ENCODE measurements at places on chromosomes 12 and 14.

DNA sequence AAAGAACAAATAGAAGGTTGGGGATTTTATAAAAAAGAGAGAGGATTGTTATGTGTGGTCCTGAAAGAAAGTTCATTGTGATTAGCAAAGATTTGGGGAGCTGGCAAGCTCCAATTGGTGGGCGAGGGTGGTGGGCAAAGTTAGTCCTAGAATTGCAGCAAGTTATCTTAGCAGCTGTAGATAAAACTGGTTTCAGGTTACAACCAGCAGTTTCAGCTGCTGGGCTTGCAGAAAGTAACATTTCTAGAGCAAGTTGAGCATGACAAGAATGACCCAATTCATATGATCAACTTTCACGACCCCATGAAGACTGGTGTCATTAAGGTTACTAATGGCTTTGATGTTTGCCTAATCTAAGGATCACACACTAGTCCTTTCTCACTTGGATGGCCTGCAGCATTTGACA lies 177.9 kb upstream of the NUDT4 start:
- no peak for DNase-seq

GRCh38 chr14:83255727-83256090 lies 1722.1 kb upstream of the SEL1L start:
- no peak for DNase-seq

GRCh38 chr12:54390668-54391551 lies 6.4 kb upstream of the ZNF385A start:
- peak; percentile 91 for DNase-seq

DNA sequence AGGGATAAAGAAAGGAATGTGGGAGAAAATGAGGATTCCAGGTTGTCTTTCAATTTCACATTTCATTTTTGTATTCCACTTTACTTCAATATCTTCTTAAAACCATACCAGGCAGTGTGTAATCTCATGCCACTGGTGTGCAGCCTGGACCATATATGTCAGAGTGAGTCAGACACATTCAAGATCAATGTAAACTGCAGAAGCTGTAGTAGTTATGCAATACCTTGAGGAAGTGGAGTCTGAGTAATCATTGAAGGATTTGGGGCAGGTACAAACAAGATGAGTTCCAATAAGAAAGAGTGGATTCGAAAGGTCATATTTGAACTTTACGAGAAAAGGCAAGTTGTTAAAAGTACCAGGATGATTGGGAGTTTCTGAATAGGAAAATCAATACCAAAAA lies 14.1 kb downstream of the PLCZ1 start:
- no peak for DNase-seq

- no peak for DNase-seq
Measured at GRCh38 chr12:100964028-100964427, 169.5 kb downstream of the ANO4 start.

GRCh38 chr12:6088921-6089747 lies 35.3 kb downstream of the VWF start:
- DNase-seq, result no peak

- DNase-seq, result no peak
Measured at GRCh38 chr14:72500234-72500838, 393.6 kb downstream of the DPF3 start.

GRCh38 chr14:42429401-42429800 lies 822.7 kb downstream of the LRFN5 start:
- DNase-seq, result no peak

- DNase-seq, result no peak
Measured at GRCh38 chr14:48974994-48975393, 611.2 kb downstream of the RPS29 start.

DNA sequence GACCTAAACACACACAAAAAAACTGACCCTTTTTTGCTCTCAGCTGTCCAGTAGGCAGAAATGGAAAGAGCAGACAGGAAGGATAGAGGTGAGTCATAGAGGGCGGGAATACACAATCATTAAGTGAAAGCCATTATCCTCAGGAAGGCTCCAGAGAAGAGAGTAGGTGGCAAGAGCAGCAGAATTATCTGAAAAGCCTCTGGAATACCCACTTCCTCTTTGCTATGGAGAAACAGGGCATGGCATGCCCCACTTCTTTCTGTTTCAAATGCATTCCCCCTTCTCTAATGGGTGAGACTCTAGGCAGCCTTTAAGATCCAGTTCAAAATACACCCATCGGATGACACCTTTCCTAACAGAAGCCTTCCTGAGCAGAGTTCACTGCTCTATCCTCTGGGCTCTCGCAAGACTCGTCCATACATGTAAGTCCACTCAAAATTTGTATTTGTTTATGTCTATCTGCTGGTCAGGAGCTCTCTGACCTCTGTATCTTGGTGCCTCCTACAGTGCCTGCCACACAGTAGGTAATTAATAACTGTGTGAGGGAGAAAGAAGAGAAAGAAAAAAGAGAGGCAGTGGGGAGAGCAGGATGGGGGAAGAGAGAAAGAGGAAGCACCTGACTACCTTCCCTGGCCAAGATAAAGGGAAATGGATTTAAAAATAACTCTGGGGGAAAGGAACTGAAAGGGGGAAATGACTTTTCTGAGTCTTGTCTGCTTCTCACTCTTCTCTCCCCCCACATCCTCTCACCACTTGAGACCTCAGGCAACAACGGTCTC lies 8.5 kb downstream of the KLHL33 start:
- DNase-seq, result no peak

DNA sequence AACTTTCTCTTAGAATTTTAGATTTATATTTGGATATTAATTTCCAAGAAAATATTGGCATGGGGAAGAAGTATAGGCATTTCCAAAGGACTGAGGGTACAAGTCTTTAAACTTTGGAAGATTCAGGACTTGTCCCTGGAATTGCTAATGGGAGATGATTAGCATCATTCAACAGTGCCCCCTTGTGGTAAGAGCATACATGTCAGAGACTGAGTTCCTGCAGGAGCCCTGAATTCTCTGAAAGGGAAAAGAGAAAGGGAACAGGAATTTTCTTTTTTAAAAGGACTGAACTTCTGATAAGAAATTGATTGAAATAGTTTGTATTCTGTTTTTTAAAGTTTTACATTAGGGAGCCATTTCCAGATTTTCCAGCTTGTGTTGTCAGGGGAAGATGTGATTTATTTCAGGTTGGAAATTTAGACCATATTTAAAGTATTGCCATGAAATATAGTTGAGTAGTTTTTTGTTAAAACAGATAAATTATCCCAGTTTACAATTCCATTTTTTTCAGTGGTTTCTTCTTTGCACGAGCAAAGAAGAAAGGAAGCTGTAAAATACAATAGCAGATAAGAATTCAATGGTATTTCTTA lies 44.0 kb upstream of the REP15 start:
- DNase-seq, result no peak

GRCh38 chr12:122687086-122687485 lies 16.1 kb downstream of the HCAR2 start:
- DNase-seq, result no peak

DNA sequence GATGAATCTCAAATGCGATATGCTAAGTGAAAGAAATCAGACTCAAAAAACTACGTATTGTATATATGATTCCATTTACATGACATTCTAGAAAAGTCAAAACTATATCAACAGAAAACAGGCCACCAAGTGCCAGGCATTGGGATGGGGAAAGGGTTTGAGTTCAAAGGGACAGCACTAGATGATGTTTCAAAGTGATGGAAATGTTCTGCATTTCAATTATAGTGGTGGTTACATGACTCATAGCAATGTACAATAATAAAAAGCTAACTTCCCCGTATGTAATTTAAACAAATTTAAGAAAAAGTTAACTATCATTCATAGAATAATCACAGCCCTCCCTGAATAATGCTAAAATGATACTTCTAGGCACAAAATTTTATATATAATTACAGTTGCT lies 13.5 kb downstream of the HECTD1 start:
- DNase-seq, result no peak

- no peak for DNase-seq
Measured at GRCh38 chr12:124420041-124420995, 125.4 kb downstream of the RFLNA start.

GRCh38 chr12:12088147-12088546 lies 17.4 kb downstream of the BCL2L14 start:
- DNase-seq, result no peak

- DNase-seq, result no peak
Measured at GRCh38 chr12:44247588-44247987, 411.7 kb downstream of the TMEM117 start.

DNA sequence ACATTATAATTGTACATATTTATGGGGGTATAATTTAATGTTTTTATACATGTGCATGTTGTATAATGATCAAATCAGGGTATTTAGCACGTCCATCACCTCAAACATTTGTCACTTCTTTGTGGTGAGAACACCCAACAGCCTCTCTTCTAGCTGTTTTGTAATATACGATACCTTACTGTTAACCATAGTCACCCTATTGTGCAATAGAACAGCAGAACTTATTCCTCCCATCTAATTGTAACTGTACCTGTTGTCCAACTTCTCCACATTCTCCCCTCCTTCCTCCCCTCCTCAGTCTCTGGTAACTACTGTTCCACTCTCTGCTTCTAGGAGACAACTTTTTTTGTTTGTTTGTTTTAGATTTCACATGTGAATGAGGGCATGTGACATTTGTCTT lies 197.0 kb upstream of the PKP2 start:
- no peak for DNase-seq

DNA sequence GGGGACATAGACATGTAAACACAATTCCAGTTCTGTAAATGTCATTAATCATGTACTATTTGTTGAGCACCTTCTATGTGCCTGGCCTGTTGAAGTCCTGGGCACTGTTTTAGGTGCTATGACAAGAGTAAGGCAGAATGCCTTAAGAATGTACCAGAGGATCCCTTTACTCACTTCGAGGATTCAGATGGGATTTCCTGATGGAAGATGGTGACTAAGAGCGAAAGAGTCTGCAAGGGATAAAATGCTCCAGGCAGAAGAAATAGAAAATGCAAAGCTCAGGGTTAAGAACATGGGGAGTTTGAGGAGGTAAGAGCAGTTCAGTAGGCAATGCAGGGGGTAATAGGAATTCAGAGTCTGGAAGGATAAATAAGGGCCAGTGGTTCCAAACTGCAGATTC lies 671.3 kb upstream of the TBX3 start:
- no peak for DNase-seq

DNA sequence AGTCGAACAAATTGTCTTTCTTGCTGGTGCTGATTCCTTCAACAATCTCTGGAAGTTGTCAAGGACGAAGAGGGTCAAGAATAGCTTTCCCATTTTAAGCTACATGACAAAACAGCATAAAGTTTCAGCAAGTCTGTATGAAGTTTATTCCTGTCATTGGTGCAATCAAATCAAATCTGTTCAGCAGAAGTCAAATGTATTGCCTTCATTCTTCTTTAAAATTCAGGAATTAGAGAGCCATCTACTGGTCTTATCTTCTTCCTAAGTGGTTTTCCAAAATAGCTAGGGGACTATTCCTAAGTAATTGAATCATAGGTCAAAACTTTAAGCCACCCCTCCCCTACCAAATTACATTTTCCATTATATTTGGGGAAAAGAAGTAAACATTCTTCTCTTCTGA lies 990.2 kb downstream of the GALC start:
- no peak for DNase-seq

GRCh38 chr14:87833026-87833425 lies 160.0 kb downstream of the GALC start:
- DNase-seq, result no peak

DNA sequence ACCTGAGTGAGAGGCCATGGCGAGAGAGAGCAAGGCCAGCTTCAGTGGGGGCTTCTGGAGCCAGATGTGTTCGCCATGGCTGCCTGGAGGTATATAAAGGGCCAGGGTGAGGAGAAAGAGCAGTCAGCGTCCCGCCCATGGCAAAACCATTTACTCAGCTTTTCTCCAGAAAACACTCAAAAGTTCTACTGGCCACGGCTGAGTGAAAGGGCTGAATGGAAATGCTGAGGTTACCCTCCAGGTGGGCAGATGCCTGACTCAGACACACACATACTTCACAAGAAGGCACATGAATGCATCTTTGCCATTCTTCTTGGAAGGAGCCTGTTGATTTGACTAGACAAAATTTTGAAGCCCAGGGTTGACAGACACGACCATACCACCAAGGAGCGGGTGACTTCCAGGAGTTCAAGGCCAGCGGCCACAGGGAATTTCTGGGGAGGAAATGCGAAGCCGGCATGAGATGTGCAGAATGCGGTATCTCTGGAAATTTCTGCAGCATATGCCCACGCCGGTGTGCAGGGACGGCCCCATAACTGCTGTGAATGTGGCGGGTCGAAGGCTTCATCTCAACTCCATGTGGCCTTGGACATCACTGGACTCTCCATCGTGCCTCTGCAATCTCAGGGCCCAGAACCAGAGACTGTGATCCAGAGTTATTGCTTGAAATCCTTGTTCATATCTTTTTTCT lies at the start of gene IL31:
Gene IL31, minus strand, starts transcription at position 67 of the 691 bp plus-strand sequence. Its CDS starts 49 bp downstream, at position 18.
- DNase-seq, result no peak

- no peak for DNase-seq
Measured at GRCh38 chr12:106249411-106250135, 1.8 kb upstream of the CKAP4 start.

Measured in upper lobe of left lung (tissue), 6 donors.